Hepatocyte (in vitro differentiated cells): ENCODE measurements at places on chromosomes 11 and 22.

DNA sequence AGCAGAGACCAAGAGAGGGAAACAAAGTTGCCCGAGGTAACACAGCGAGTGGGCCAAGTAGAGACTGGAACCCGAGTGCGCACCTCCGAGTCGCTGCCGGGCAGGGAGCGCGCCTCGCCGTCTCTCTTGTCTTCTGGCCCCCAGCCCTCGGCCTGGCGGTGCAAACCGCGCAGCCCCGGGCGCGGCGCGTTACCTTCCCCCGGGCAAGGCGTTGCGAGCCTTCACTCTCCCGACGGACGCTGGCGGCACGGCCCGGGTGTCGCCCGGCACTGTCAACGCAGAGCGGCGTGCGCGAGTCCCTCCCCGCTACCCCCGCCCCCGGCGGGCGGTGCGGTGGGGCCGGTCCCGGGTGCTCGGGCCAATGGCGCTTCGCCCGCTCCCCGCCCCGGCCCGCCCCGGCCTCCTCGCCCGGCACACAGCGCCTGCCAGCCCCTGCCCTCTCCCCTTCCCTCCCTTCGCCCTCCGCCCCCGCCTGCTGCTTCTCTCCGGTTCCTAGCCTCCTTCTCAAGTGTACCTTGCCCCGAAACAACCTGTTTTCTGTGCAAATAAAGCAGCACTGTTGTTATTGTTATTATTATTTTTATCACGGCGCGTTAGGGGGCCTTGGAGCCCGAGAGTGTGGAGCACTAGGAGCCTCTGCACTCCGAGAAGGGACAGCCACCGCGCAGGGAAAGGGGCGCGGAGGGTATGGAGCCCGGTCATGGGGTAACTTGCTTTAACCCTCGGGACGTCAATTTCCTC lies at the start of gene SYTL2:
Gene SYTL2, minus strand, starts transcription at position 271 of the 741 bp plus-strand sequence. CDS start 53,416 bp downstream, outside the sequence.
- H3K4me3 ChIP-seq: peak within 1 kb of the TSS; percentile 39
- H3K4me1 ChIP-seq: no peaks in the 10 kb centered on the region
- no peaks in the 10 kb centered on the region for H3K27me3 ChIP-seq
- peak; percentile 83 for DNase-seq

GRCh38 chr11:65798882-65799281 lies 12.0 kb downstream of the OVOL1 start:
- peaks cover 4% of the 10 kb centered on the region for H3K27me3 ChIP-seq
- peaks cover 11% of the 10 kb centered on the region for H3K4me1 ChIP-seq
- DNase-seq: no peak
- H3K4me3 ChIP-seq: no peak overlapping the region
- H3K27ac ChIP-seq: no peak overlapping the region

GRCh38 chr11:31419669-31420068 lies 50.0 kb downstream of the DNAJC24 start:
- no peak overlapping the region for H3K4me3 ChIP-seq
- no peaks in the 10 kb centered on the region for H3K36me3 ChIP-seq
- no peaks in the 10 kb centered on the region for H3K27me3 ChIP-seq
- H3K27ac ChIP-seq: no peak overlapping the region
- DNase-seq: no peak

DNA sequence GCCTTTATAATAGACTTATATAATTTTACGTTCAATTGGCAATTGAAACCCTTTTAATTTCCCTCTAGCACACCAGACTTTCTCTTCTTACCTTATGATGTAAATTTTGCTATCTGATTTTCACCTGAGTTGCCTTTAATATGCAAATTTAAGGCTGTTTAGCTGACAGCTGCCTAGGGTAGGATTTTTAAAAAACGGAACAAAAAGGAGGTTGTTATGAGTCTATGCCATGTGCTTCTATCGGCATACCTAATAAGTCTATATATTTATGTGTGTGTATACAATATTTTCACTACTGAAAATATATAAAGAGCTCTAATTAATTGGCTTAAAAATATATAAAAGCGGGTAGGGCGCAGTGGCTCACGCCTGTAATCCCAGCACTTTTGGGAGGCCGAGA lies 11.8 kb upstream of the SELENOH start:
- no peaks in the 10 kb centered on the region for H3K27me3 ChIP-seq
- no peak for DNase-seq
- no peak overlapping the region for H3K27ac ChIP-seq
